Fibroblast of upper back skin (primary cell): ENCODE measurements at places on chromosomes 6 and 20.

GRCh38 chr20:31842471-31843157 is 2.8 kb downstream of the FOXS1 start:
- DNase-seq, result peak; percentile 80

GRCh38 chr6:124073021-124073420 is 269.4 kb downstream of the NKAIN2 start:
- DNase-seq, result peak; percentile 2

GRCh38 chr6:125370343-125370742 is 68.6 kb upstream of the HDDC2 start:
- no peak for DNase-seq

GRCh38 chr6:32517654-32518445 is 12.2 kb downstream of the HLA-DRB5 start:
- no peak for DNase-seq

DNA sequence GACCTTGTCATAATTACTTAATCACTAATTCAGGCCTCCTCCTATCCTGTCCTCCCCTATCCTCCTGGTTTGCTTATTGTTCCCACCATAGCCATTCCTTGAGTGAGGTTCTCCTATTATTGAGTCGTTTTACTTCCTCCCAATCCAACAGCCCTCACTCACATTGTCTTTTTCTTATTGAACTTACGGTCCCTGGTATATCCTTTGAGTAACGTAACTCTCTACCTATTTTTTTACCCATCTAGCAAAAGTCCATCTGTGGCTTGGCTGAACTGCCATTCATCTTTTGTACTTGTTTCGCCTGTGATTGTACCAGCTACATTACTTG is 43.1 kb downstream of the DEK start:
- no peak for DNase-seq

DNA sequence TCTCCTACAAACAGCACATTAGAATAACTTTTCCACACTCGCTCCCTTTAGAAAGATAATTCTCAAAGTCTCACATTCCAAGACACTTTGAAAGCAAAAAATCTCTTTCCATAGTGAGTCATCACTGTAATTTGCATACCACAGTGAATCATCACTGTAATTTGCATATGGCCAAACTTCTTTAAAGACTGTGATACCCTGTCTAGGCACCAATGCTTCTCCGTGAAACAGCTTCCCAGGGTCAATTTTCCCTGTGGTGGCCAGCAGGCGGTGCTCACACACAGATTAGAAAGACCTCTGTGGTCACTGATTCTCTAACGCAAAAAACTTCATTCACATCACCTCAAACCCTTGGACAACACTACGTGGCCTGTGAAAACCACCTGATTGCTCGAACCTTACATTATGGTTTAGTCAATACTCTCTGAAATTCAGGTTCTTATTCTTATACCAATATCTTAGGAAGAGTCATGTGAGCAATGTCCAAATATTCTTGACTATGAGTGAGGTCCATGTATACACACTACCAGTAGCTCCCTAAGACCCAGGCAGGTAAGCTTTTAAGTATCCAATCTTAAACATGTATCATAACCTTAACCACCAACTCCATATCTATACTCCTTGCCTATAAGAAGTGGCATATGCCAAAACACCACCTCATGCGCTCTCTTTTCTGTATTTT is 78.5 kb upstream of the PHACTR1 start:
- DNase-seq, result peak; percentile 77

GRCh38 chr20:21569586-21569985 is 55.7 kb upstream of the NKX2-2 start:
- no peak for DNase-seq

DNA sequence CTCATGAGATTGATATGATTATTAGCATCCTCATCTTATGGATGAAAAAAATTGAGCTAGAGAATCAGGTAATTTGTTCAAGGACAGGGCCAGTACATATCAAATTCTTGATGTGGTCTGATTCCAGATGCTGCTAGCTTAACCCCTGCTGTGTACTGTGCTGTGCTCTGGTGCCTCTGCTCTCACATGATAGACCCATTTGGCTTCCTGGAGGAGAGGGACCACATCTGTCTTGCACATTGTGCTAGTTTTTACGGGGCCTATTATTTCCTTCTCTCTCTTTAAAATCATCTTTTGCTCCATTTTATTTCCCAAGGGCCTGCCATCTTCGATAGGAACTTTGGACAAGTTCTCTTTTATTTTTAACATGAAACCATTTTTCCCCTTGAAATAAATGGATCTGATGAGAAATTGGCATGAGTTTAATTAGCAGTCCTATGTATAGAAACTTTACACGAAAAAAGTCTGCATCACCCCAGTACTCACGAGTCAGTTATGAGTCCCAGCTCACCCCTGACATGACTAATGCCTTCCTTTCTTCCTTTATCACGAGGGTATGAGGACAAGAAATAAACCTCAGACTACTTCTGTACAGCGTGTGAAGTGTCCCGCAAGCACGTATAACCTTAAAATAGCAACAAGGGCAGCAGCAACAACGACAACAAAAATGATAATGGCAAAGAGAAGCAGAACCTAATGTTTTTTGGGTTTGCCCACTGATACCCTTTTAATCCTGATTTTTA is 26.5 kb downstream of the CD109 start:
- peak; percentile 86 for DNase-seq

DNA sequence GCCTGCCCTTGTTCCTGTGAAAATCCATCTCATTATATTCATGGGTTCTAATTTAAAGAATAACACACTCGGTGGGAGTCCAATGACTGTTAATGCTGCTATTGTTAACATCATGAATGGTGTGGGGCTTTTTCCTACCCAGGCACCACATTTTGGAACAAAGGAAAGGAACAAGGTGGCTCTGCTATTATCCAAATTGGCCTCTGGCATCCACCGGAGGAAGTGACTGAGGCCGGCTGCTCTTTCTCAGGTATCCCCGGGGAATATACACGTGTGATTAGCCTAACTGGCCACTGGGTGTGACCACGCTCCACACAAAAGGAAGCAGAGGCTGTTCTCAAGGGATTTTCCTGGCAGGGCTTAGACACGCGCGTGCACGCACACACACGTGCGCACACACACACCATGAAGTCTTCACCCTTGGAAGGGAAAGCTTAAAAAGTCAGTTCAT is 601.2 kb upstream of the ARID1B start:
- DNase-seq, result no peak

DNA sequence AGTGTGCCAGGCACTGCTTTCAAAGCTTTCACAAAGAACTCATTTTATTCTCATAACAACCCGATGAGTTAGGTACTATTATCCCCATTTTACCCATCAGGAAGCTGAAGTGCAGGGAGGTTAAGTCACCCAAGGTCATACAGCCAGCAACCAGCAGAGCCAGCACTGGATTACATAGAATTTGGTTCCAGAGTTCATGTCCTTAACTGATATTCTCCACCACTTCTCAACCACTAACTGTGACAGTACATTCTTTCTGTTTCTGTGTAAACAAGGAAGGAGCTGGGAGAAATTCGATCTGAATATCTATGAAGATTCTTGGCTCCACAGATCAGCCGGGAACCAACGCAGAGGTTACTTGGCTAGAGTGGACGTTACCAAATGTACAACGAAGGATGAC is 98.0 kb downstream of the KIF16B start:
- DNase-seq, result peak; percentile 9

- peak; percentile 6 for DNase-seq
Measured at GRCh38 chr6:145112711-145113148, 622.6 kb downstream of the EPM2A start.

- DNase-seq, result no peak
Measured at GRCh38 chr6:15364401-15365037, 118.7 kb downstream of the JARID2 start.

DNA sequence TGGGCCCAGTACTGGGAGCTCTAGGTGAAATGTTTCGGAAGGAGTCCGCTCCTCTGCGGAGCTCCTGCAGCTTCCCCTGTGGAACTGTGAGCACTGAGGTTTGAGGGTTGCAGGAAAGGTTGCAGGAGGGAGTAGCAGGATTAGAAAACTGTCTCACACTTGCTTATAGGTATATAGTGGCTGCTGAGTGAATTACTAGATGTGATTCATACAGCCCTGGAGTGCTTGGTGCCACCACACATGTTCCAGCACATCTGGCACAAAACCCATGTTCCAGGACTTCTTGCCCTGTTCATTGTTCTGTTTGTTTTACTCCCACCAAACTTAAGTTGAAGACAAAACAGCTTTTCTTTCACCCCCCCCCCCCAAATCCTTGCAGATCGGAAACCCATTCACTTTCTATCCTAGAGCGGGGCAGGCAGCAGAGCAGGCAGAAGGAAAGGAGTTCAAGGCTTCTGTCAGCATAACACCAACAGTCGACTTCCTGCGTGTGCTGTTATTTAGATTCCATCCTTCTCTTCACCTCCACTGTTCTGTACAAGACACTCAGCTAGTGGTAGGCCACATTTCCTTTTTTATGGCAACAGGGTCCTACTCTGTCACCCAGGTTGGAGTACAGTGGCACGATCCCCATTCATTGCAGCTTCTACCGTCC is 669 bp upstream of the PEX6 start:
- DNase-seq, result peak; percentile 29

DNA sequence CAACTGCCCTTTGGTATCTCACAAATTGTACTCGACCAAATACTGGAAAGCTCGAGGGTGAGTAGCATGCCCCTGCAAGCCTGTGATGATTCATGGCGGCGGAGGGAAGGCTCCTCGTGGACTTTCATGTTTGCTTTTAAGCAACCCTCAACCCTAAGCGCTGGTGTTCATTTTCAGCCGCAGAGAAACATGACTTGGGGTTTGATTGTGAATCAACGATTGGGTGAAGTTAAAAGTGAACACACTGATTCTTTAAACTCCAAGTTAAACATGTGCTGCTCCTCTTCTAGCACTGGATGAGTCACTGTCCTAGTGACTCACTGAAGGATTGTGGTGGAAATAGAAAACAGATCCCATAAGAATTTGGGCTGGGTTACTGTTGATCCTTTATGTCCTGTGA is 8.3 kb downstream of the CD109 start:
- DNase-seq, result peak; percentile 99

DNA sequence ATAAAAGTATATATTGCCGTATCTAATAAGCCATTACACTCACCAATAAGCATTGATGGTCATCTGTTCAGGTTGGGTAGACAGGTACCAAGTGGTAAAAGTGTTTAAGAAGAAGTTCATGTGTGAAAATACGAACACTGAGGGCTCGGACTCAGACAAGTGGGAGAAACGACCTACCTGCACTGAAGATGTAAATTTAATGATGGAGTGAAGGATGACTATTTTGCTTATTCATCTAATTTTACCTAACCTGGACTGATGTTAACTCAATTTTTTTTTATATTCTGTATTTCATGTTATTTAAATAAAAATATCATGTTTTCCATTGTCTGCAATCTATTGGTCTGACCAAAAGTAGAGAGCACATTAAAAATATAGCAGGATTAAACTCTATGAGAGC is 469.1 kb upstream of the BTBD3 start:
- DNase-seq, result no peak

DNA sequence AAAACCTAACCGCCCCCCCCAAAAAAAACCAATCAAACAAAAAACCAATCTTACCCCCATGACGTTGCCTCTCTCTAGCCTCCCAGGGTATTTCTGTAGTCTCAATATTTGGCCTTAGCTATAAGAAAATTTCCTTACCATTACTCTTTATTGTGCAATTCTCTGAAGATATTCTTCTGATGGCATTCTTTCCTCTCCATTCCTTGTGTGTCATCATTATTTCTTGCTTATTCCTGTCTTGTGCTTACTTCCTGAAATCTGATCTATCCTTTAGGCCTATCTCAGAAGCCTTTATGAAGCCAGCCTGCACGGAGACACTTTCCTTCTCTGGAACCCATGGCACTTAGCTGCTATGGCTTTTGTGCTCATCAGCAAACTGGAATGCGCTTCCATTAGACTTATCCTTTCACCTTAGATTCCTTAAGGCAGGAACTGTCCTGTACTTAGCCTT is 65.9 kb upstream of the DDR1 start:
- DNase-seq, result peak; percentile 91

- no peak for DNase-seq
Measured at GRCh38 chr20:34941226-34941625, 14.4 kb downstream of the GSS start.

DNA sequence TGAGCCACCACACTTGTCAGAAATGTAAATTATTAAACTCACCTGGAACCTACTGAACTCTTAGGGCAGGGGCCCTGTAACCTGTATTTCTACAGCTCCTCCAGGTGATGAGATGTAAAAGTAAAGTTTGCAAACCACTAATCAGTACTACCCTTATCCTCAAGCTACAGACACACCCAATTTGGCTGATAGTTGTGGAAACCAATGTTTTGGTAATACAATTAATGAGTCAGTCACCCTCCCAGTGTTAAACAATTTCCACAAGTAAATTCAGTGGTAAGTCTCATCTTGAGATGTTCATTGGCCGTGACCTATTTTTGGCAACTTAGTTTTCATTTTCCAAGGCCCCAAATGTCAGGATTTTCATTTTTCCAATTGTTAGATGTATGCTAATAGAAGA is 29.6 kb downstream of the GCNT2 start:
- no peak for DNase-seq

DNA sequence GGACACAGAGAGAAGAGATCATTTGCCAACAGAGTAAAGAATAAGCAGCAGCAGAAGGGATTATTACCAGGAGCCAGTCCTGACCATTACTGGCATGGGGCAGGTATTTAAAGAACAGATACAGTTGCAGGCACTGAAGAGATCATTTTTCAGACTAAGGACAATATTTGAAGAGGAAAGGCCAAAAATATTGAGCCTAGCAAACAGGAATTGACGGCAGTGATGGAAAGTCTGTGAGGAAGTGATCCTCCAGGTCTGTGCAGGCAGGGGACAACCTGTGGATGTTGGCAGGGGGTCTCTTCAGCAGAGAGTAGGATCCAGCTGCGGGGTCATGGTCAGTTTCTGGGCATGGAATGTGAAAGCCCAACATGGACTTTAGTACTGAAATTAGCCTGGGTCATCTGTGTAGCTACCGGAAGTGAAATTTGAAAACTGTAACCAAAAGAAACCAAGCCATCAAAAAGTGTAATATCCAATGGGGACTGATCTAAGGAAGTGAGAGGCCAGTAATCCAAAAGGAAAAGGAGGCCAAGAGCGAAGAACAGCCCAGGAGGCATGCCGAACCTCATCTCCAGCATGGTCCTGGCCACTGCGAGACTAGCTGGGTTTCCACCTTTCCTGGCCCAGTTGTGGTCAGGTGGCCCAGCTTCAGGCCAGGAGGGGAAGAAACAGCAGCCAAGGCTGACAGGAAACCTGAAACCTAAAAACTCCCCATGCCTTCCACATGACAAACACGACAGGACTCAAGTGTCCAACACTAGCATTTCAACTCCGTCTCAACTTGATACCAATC is 115.1 kb upstream of the TNFAIP3 start:
- DNase-seq, result no peak

DNA sequence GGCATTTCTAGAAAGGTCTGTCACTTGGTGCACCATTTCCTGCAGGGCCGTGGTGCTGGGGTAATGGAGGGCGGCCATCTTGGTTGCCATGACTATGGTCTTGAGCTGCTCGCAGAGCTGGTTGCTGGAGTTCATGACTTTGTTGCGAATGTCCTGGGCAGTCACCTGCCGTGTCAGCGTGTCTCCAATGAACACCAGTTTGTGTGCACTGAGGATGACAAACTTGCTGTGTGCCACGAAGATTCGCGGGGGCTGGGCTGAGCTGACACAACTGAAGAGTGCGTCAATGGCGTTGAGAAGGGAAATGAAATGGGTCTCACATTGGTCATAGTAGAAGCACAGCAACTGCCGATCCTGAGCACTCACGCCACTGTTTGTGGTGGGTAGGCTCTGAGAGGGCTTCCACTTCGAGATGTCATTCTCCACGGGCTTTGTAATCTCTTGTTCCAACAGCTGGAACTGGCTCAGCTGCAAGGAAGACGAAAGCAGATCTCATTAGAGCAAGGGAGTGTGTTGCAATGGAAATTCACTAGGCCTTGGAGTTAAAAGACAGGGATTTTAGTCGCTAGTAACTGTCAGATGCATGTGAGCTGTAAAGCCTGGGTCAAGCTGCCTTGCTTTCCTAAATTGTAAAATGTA is 47.1 kb downstream of the NEDD9 start:
- no peak for DNase-seq
